Thymus (tissue), 14 donors: ENCODE measurements at places on chromosomes 5 and 9. TPM values are rescaled to one million over a fixed set of nuclear protein-coding genes. Genes with fewer than 3 reads are reported as not detected.

DNA sequence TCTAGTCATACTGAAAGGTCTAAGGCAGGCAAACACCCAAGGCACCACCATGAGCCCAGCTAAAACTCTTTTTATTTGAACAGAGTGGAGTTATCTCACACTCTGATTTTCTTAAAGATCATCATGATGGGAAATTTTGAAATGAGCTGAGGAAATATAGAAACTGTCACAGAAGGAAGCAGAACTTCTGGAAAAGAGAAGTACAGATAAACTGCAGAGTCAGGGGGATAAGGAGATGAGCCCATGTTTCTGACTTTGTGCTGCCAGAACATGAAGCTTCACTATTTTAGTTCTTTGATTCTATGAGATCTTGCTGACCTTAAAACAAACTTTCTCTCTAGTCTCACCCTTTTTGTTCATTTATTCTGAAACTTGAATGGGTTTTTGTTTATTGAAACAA, 406.5 kb upstream of the EDIL3 start:
- DNase-seq, result no peak

DNA sequence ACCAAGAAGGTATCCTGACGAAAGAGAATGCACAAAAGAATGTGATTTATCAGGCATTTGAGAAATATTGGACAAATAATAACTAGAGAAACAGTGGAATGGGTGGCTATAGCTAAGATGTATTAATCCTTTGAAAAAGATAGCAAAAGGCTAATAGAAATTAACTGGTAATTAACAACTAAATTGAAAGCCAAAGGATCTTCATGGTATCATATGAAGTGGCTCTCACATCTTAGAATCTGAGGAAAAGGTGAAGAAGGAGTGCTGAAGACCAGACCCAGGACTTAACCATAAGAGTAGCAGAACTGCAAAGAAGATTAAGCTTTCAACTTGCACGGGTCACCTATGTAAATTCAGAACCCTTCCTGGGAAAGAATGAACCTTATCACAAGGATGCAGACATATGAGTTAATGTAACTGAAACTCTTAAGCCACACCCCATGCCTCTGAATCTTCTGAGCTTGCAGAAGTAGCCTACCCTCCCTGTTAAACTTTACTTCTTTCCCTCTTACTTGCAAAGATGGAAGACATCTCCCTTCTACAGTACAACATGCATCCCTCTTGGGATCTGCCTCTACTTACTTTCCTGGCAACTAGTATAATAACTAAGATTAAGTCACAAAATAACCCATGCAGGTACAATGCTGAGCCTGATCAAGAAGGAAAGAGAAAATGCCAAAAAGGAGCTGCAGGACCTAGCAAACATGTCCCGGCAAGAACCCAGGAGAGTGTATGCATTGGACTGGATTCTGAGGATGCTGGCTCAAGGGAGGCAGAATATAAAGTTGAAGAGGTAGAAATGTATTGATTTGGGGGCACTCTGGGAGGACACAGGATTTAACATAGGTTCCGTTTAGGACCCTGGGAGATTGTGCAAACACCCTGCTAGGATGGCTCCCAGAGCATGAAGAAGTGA, 395.5 kb upstream of the SLC30A5 start:
- DNase-seq, result no peak

GRCh38 chr9:92669527-92669889, 423 bp downstream of the IPPK start:
- DNase-seq, result no peak

- no peak for DNase-seq
Observed at GRCh38 chr5:32378966-32379365, 65.6 kb downstream of the ZFR start.

DNA sequence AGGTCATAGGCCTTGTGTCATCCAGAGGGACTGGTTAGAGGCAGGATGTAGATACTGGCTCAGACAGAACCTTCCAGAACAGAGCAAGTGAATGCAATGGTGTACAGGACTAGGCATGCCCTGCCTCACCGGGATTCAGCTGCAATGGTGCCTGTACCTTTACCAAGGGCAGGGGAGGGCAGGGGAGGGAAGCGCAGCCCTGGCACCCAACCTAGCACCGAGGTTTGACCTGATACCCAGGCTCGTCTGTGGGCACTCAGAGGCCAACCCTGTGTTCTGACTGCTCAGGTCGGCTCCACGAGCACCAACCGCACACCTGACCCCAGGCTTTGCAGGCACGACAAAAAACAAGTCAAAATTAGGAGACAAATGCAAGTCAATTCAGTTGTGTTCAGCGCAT, 47.3 kb upstream of the GFPT2 start:
- no peak for DNase-seq

DNA sequence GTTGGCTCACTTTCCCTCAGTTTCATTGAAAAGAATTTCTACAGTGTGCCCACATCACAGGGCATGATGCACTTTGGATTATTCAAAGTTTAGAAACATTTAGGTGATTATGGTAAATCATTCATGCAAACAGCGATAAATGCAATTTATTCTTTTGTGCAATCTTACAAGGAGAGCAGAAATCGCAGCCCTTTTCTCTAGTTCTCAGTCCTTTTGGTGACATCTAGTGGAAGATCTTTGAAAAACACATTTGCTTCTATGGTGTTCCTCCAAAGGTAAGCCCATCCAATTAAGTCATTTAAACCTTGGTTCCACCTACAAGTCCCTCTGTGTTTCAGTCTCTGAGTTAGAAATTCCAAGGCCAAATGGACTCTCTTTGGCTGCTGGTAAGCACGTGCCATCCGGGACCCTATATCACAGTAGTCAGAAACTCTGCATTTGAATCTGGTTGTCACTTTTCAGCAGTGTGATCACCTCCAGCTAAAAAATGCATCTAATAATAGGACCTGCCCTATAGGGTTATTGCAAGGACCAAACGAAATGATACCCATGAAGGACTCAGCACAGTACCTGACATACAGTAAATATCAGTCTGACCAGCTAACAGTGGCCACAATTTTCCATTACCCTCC, 66.4 kb downstream of the MACROH2A1 start:
- peak; percentile 47 for DNase-seq

DNA sequence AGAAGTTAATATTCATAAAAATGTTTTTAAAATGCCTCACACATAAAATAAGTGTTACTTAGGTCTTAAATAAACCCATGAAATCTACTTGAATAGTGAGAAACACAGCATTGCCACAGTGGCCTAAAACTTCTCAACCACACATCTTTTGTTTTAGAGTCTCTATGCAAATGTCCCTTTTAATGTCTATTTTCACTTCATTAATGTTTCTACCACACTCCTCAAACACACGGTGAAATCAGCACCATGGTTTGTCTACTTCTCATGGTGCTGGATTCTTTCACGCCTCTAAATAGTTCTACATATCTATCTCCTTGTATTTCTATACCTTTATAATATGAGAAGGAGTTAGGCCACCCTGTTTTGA, 111.2 kb downstream of the EDIL3 start:
- no peak for DNase-seq

- no peak for DNase-seq
Observed at GRCh38 chr9:38084556-38084880, 15.5 kb upstream of the SHB start.

GRCh38 chr5:22471154-22471553, 382.0 kb downstream of the CDH12 start:
- DNase-seq, result no peak

DNA sequence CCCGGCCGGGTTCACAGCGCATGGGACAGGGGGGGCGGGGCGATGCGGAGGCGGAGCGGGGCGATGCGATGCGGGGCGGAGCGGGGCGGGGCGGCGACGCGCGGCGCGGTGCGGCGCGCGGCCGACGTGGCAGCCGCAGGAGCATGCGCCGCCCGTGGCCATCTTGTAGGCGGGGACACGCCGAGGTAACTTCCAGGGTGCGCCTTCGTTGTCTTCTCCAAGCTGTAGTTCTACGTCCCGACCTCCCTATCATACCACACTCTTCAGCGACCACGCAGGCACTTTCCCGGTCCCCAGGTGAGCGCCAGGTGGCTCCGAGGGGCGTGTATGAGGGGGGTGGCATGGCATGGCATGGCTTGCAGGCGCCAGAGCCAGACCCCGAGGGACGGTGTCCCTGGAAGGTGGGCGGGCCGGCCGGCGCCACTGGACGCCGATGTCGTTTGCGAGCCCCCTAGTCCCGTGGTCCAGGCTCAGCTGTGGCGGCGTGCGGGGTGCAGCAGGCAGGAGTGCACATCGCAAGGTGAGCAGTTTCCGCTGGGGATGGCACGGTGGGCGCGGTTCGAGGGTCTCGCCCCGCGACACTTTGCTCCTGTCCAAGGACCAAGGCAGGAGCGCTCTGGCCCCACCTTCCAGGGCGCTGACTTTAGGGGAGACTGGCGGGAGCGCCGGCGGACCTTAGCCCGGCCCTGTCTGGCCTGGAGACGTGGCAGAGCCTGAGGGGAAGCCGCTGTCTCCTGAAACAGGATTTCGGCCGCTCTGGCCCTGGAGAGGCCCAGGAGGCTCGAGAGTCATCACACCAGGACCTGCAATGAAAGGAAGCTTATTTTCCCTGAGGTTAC, at the start of gene PRRC1:
Gene PRRC1, plus strand, starts transcription at position 161 of the 839 bp plus-strand sequence. CDS start 5,840 bp downstream, outside the sequence.
- DNase-seq, result peak; percentile 80

GRCh38 chr9:96567203-96567700, 52.4 kb downstream of the CDC14B start:
- DNase-seq, result no peak

DNA sequence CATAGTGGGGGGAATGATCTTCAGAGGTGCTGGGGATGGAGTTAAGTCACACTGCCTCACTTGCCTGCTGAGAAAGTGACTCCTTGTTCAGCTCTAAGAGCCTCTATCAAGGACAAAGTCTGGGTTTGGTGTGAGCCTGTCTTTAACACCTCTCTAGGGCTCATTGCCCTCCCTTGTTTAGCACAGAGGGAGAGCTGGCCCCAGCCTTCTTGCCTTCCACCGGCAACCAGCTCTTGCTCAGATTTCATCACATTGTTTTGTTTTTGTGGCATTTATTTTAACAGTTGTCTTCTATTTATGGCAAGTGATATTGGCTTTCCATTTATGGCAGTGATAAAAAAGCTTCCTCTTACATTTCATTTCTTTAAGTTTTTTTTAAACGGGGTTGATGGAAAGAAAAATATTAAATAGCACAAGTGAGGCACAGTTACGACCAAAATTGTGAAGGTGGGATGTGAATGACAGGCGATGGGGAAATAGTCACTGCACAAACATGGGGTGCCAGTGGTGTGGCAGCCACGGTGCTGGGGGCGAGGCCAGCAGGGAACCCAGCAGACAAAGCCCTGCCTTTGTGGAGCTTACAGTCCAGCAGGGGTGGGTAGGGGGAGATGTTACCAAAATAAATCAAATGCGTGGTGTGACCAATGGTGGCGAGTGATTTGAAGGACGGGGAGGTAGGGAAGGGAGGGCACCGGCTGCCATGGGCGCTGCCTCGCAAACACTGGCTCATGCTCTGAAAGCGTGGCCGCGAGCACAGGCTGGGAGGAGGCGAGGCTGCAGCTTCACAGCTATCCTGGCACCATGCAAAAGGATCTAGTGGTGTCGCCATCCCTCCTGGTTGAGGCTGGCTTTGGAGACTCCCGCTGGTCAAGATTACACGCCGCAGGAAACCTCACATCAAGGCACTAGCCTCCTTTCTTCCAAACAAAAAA, 21.2 kb upstream of the UNC5A start:
- no peak for DNase-seq

- no peak for DNase-seq
Observed at GRCh38 chr5:33205727-33206410, 234.9 kb upstream of the TARS1 start.

DNA sequence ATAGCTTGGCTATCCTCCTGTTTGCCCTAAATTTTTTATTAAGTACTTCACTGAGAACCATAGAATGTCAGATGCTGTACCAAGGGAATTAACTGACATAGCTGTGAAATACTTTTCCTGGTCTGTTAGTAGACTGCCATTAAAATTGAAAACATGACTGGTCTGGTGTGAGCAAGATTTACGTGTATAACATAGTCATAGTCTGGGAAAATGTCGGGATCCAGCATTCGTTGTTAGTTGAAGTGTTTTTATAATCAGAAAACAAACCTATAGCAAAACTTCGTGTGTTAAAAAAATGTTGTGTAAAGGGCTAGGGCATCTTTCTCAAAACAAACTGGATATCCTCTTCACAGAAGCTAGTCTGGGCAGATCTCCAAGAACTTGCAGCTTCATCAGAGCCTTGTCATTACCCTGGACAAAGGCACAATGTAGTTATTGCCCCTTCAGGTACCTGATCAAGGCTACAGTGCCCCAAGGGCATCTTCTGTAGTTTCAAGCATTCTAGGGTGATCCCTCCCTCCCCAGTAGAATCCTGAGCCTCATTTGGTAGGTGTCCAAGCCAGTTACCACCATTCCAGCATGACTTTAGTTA, 454.2 kb upstream of the SGCD start:
- DNase-seq, result no peak

TAL2 gene
- polyA plus RNA-seq, result 0.32 TPM

TAF1L gene
- polyA plus RNA-seq, result under 0.01 TPM

CSF1R gene
- 7.3 TPM for polyA plus RNA-seq

TJP2 gene
- 45.3 TPM for polyA plus RNA-seq

AJM1 gene
- polyA plus RNA-seq, result 1.8 TPM

IGFBPL1 gene
- 0.55 TPM for polyA plus RNA-seq

RC3H2 gene
- polyA plus RNA-seq, result 14.7 TPM
